Dermis microvascular lymphatic vessel endothelial cell (primary cell): ENCODE measurements at places on chromosomes 1 and 21. TPM values are rescaled to one million over a fixed set of nuclear protein-coding genes. Genes with fewer than 3 reads are reported as not detected.

The PCP4 gene
- total RNA-seq: not detected in 2 replicates

The C1orf185 gene
- total RNA-seq: not detected in 2 replicates

The NBPF4 gene
- not detected in 2 replicates for total RNA-seq

The CBS gene
- total RNA-seq: 2.7 and 3.3 TPM in 2 replicates

The F5 gene
- not detected in 2 replicates for total RNA-seq

The SOX13 gene
- 7.4 and 8.9 TPM in 2 replicates for total RNA-seq

The STUM gene
- total RNA-seq: 0.13 and 0.25 TPM in 2 replicates

The LRRC39 gene
- total RNA-seq: under 0.01 TPM in 1 of 2 replicates, not detected in the other

The EEIG2 gene
- 1.9 and 3.2 TPM in 2 replicates for total RNA-seq

The INTS11 gene
- 49.6 and 71.7 TPM in 2 replicates for total RNA-seq

The NFIA gene
- 9.6 and 20.7 TPM in 2 replicates for total RNA-seq

The ADGRL2 gene
- 20.9 and 36.8 TPM in 2 replicates for total RNA-seq

The KCNAB2 gene
- 1.4 and 1.5 TPM in 2 replicates for total RNA-seq

The CCDC24 gene
- total RNA-seq: 1.3 and 1.4 TPM in 2 replicates

The RAB3B gene
- total RNA-seq: 2.1 and 4.0 TPM in 2 replicates

The SUSD4 gene
- total RNA-seq: under 0.01 and 0.13 TPM in 2 replicates

The G0S2 gene
- 0.25 and 1.2 TPM in 2 replicates for total RNA-seq

The MAP3K21 gene
- total RNA-seq: 0.90 and 1.3 TPM in 2 replicates

The SMYD2 gene
- 193 and 220 TPM in 2 replicates for total RNA-seq

The KCNQ4 gene
- total RNA-seq: under 0.01 TPM in 1 of 2 replicates, not detected in the other

The AADACL3 gene
- total RNA-seq: not detected in 2 replicates

The IARS2 gene
- 89.5 and 93.7 TPM in 2 replicates for total RNA-seq

The KRTAP13-2 gene
- total RNA-seq: not detected in 2 replicates

The GLMP gene
- total RNA-seq: 52.4 and 80.7 TPM in 2 replicates

The OR2L8 gene
- not detected in 2 replicates for total RNA-seq

The B3GALT2 gene
- total RNA-seq: 1.5 and 3.7 TPM in 2 replicates

The PTGFR gene
- 0.13 TPM in 2 replicates for total RNA-seq

The RPAP2 gene
- total RNA-seq: 2.3 and 2.7 TPM in 2 replicates

The CTSK gene
- total RNA-seq: 0.51 and 0.63 TPM in 2 replicates

The CATSPERE gene
- 0.39 and 0.89 TPM in 2 replicates for total RNA-seq

The ECM1 gene
- under 0.01 TPM in 2 replicates for total RNA-seq

The KPRP gene
- not detected in 2 replicates for total RNA-seq

The GPATCH2 gene
- total RNA-seq: 10.1 and 12.9 TPM in 2 replicates

The CFAP107 gene
- not detected in 2 replicates for total RNA-seq

The CFH gene
- total RNA-seq: 6.5 and 92.4 TPM in 2 replicates

The UBXN10 gene
- total RNA-seq: under 0.01 TPM in 1 of 2 replicates, not detected in the other

The VCAM1 gene
- total RNA-seq: 0.90 and 2.9 TPM in 2 replicates

The ZNF683 gene
- not detected in 2 replicates for total RNA-seq

The STIL gene
- 4.6 and 7.2 TPM in 2 replicates for total RNA-seq

The UBL4B gene
- total RNA-seq: not detected in 2 replicates

The CNR2 gene
- not detected in 2 replicates for total RNA-seq

The AQP10 gene
- total RNA-seq: not detected in 2 replicates

The PPIAL4G gene
- total RNA-seq: not detected in 2 replicates

The PLXNA2 gene
- 40.8 and 54.7 TPM in 2 replicates for total RNA-seq

The GSTM1 gene
- total RNA-seq: not detected in 2 replicates

The TIPRL gene
- total RNA-seq: 24.3 and 30.0 TPM in 2 replicates

The SELL gene
- total RNA-seq: 0.13 TPM in 2 replicates
